Activated CD4-positive, alpha-beta memory T cell treated with anti-CD3 and anti-CD28 coated beads, Interleukin-2, amount 10 ng/mL, durations not matched to agents 7 days and 5 days (primary cell): ENCODE measurements at places on chromosomes 13 and 19. TPM values are rescaled to one million over a fixed set of nuclear protein-coding genes. Genes with fewer than 3 reads are reported as not detected.

The FCER2 gene
- 0.95 TPM for total RNA-seq

- DNase-seq = no peak
These were observed 10.3 kb downstream of the CIC start for GRCh38 chr19:42279155-42279901.

The KLK2 gene
- 0.35 TPM for total RNA-seq

DNA sequence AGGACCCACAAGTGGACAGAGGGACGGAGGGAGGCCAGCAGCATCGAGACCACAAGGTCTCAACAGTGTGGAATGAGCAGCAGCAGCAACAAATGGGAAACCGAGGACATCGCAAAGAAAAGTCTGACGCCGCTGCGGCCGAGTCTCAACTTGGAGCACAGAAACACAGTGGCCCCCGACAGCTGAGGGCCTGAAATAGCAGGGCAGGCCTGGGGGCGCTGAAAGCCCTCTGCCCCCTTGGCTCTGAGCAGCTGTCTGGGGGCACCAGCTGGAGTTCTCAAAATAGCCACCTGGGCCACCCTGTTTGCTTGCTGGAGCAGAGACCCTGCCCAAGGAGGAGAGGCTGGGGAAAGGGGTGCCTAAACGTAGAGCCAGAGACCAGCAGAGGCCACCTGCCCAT, 5.9 kb upstream of the ISYNA1 start:
- no peak for DNase-seq

- no peak for DNase-seq
These were observed 23.9 kb upstream of the MYCBP2 start for GRCh38 chr13:77350811-77351210.
